Caki2 (cell line): ENCODE measurements at places on chromosomes 2 and 18. TPM values are rescaled to one million over a fixed set of nuclear protein-coding genes. Genes with fewer than 3 reads are reported as not detected.

DSG4 gene
- not detected in 2 replicates for total RNA-seq

BARD1 gene
- total RNA-seq, result 13.3 and 30.6 TPM in 2 replicates

POTEJ gene
- total RNA-seq, result not detected in 2 replicates

VWC2L gene
- not detected in 2 replicates for total RNA-seq

OBSL1 gene
- 81.7 and 82.7 TPM in 2 replicates for total RNA-seq

MYO5B gene
- 9.6 and 12.6 TPM in 2 replicates for total RNA-seq

ITGA4 gene
- 5.9 and 7.7 TPM in 2 replicates for total RNA-seq

FKBP1B gene
- total RNA-seq, result 8.2 and 12.5 TPM in 2 replicates

ADRA2B gene
- total RNA-seq, result 0.32 TPM in 1 of 2 replicates, not detected in the other

SF3B1 gene
- 157 and 159 TPM in 2 replicates for total RNA-seq

RGPD5 gene
- total RNA-seq, result 0.81 and 3.3 TPM in 2 replicates

EIPR1 gene
- total RNA-seq, result 77.2 and 92.6 TPM in 2 replicates

NOSTRIN gene
- not detected in 2 replicates for total RNA-seq

PAIP2B gene
- total RNA-seq, result 0.54 TPM in 1 of 2 replicates, not detected in the other

TGFBRAP1 gene
- total RNA-seq, result 17.5 and 20.9 TPM in 2 replicates

DPYSL5 gene
- total RNA-seq, result 0.93 and 4.7 TPM in 2 replicates

FAM110C gene
- 4.3 and 7.7 TPM in 2 replicates for total RNA-seq

DNA sequence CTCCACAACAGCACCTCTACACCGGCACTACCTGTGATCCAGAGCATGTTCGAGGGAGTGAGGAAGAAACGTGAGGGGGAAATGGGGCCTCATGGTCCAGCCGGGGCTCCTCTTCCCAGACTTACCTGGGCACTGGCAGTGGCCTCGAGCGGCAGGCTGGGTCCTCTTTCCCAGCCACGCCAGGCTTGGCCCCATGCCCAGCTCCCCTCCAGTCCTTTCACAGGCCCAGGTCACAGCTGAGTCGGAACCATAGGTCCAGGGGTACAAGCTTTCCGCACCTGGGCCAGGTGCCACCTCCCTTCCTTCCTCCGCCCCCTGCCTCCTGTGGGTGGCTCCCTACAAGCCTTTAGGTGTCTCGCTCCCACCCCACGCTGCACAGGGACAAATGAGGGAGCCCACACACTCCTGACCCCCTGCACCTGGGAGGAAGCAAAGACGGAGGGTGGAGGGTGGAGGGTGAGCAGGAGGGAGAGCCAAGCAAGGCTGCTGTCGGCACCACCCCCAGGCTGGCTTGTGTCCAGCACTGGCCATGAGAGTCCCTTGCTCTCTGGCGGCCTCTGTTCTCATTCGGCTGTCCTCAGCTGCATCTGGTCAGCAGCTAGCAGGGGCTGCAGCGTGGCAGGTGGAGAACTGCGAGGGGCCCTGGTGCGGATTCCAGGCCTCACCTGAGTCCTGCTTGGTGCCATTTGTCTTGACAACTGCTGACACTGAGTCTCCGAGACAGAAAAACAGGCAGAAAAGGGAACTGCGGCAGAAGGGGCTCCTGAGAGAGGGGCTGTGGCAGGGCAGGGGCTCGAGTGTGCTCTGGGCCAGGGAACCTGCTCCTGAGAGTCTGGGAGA lies 26.8 kb downstream of the ADRA2B start:
- no peak for DNase-seq

DNA sequence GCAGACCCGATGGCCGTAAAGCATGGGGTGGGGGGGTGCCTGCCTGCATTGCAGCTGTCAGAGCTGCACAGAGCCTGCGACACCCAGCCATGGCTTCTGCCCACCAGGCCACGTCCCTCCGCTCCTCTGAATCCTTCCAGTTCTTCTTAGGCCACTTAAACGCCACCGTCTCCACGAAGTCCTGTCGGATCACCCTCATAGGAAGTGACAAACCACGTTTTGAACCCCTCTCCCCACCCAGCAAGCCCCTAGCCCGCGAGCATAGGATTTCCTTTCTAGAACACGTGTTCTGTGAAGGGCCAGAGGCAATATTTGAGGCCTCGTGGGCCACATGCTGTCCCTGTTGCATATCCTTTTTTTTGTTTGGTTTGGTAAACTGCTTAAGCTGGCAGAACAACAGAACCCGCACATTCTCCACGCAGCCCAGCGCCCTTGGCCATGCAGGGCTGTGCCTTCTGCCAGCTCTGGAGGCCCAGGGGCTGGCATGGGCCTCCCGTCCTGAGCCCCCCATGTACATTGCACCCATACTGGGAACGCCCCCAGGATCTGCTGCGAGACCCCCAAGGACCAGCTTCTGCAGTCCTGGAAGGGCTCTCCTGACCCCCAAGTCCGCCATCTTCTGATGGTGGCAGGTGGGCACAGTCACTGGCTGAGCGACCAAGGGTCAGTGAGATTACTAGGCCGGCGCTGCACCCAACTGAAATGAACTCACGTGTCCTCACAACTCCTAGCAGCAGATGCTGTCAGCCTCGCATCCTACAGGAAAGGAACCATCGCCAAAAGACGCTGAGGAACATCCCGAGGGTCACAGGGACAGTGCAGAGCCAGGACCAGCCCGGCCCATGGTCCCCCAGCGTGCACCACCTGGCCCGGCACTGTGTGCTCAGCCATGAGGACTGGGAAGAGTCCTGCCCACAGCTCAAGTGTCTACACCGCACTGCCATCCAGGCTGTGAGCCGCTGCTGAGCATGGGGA lies 35.1 kb downstream of the ADI1 start:
- no peak for DNase-seq

DNA sequence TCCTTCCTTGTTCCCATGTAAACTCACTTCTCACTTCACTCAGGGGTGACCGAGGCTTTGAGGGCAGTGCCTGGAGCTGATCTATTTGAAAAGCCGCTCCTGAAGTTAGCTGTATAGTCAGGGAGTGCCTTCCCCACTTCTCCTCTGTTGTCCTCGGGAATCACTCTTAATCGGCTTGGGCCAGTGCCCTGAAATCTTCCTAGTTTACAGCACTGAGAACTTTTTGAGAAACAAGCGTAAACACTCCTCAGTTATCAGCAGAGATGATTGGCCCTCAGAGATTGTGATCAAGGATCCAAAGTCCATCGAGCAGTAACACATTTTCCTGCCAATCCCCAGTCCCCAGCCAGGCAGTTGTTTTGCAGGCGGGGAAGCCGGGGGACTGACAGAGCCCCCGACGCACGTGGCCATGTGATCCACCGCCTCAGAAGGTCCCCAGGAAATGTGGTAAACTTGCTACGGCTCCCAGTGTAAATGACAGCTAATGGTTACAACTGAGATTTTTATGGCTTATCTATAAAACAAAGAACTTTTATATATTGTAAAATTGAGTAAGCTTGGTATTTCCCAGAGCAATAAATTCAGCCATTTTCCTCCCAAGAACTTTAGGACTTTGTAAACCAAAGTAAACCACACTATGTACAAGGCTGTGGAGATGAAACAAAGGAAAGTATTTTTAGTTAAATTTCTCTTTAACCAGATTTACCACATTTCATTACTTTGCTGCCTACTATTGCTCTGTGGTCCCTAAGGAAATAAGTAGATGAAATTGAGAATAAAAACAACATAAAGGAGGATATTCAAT lies 53.5 kb downstream of the C18orf63 start:
- no peak for DNase-seq

DNA sequence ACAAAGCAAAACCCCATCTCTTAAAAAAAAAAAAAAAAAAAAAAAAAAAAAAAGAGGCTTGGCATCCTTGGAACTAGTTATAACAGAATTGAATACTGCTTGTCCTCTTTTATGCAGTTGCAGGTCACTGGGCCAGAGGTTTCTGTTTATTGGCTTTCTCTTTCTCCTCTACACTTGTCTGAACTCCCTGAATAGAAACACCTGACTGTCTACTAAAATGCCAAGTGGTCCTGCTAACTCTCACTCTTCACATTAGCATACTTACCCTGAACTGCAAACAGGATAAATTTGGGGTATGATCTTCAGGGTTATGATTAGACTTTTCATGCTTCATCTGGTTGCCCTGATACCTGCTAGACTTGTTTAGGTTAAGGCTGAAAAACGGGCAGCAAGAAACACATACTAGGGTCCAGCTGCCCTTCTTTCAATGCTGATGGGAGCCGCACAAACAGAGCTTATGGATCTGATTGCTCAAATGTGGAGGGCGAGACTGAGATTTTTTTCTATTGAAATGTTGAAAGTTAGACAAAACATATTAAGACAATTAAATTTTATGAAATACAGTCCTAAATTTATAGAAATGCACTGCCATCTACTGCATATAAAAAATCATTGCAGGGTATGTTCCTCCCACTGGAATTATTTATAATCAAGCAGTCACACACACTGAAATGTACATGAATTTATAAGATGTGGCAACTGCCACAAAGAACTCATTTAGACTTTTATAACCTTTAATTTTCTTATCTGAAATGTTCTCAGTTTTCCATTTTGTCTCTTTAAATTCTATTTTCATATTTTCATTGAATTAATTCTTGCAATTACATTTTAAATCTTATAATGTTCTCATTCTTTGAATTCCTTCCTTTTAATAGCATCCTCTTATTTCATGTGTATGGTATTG lies 40.8 kb downstream of the GTF3C3 start:
- no peak for DNase-seq

GRCh38 chr18:67131498-67131897 lies 385.0 kb downstream of the DSEL start:
- no peak for DNase-seq

DNA sequence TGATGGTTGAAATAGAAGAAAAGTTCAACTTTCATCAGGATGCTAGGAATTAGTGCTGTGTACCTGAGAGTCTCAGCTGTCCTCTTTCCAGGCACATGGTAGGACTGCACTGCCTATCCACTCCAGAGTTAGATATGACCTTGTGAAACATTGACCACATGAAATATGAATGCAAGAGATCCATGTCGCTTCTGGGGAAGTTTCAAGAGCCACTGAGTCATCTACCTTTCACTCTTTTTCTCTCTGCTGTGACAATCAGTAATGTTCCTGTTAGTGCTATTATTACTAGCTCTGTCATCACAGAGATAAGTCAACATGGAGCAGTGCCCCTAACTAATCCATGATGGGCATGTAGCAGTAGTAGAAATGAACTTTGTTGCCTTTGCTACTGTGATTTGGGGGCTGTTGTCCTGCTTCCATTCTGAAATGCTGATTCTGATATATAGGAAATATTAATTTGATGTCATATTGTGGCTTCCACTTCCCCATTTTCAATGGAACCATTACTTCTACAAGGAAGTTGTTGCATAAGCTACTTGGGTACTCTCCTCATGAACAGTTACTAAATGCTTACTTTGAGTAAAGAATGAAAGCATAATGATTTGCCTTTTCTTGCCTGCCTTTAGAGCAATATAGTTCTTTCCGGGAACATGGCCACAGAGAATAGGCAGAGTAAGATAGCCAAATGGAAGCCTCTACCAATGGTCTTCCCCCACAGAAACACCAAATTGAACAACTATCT lies 192.8 kb upstream of the ZNF521 start:
- DNase-seq, result no peak

GRCh38 chr18:27712066-27712465 lies 464.9 kb downstream of the CDH2 start:
- DNase-seq, result no peak

GRCh38 chr18:68623342-68623741 lies 91.6 kb downstream of the TMX3 start:
- DNase-seq, result peak; percentile 22

DNA sequence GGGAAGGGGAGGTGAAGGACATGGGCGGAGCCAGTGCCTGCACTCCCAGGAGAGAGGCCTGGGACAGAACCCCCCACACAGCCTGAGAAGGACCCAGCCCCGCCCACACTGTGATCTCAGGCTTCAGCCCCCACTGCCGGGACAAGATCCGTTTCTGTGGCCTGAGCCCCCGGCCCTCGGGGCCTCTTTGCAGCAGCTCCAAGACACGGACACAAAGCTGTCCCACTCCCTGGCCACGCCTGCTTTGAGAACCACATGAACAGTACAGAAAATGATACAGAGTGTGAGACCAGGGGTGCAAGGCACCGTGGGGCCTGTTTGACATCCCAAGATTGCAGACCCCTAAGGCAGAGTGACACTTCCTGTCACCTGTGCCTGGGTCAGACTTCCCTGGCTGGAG lies 74.5 kb downstream of the TWIST2 start:
- DNase-seq, result no peak

DNA sequence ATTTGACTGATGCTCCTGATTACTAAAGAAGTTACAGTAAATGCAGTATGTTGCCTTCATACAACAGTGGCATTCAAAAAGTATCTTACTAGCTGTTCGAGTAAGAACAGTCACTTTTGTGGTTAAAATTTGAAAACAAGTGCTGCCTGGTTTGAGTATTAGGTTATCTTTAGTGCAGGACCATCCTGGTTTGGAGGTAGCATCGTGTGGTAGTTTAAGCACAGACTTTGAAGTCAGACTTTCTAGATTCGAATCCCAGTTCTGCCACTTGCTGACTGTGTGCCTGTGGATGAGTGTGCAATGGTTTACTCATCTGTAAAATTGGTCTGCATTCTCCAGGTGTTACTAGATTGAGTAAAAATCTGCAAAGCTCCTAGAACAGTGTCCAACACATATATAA lies 96.8 kb downstream of the SGPP2 start:
- no peak for DNase-seq

DNA sequence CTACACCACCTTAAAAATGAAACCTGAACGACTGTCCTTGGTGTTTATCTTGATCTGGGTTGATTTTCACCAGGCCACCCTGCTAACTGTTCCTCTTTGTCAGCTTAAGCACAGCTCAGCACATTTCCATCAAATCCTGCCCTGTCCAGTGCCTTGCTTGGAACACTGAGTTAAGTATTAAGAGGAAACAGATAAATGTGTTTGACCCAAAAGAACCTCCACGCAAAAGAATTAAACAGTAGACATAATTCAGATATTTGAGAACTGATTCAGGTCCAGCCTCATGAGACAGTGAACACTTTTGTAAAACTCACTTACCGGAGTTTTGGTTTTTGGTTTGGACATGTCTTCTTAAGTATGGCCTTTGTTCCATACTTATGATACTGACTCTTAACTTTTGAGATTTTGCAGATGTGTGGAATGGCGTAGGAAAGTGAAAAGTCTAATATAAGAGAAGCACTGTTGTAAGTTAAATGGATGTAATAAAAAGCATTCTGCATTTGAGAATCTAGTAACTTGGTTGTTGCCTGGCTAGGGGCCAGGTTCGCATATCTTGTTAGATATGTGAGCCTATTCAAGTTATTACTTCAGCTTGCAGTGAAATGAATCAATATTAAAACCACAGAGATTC lies 88.9 kb upstream of the SERPINE2 start:
- DNase-seq, result no peak

DNA sequence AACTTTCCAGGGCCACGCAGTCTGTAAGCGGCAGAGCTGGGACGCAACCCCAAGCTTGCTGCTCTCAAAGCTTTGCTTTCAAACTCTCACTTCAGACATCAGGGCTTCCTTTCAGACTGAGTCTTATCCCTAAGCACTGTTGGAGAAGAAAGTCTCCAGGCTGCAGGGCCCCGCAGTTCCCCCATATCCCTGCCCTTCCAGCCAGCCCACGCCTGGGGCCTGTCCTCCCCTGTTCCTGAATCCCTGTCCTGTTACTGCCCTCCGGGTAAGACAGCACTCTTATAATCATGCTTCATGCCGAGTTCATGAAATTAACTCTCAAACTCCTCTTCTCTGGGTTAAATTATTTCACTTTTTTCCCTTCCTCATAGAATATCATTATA lies 37.9 kb downstream of the HPCAL1 start:
- no peak for DNase-seq

- peak; percentile 18 for DNase-seq
These were observed 16.7 kb upstream of the TXNDC2 start for GRCh38 chr18:9868857-9869714.
